ENCODE measurements at places on chromosomes 4 and X.

DNA sequence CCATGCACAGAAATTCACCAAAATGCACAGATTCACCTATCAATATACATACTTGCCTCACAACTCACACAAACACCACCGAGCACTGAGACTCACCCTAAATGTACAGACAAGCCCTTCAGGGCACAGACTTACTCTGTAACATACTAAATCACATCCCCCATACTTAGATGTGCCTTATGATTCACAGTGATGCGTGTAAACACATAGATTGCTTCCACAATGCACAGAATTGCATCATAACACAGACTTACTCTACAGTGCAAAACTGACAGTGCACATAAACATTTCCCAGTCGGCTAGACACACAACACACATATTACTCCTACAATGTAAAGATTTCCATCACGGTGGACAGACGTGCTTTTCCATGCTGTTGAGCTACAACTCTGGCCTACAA, 6.2 kb downstream of the LINC00632 start:
- DNase-seq: no peak

DNA sequence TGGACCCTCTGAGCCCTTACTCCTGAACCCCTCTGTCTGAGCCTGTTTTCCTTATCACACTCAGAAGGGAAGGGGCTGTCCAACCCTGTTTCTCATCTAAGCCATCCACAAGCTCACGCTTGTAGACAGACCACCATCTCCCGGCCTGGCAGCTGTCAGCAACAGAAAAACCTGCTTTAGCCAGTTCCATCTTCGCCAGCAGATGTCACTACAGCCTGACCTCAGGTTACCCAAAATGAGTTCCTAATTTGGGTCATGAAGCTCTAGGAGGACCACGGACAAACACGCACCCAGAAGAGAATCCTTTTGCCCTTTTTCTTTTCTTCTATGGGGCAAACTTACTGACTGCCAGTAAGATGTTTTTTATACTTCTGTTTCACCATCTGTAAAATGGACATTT, 445.4 kb downstream of the BCOR start:
- DNase-seq: no peak

- no peak for DNase-seq
These were observed 47.9 kb downstream of the TEX13B start for GRCh38 chrX:107934262-107934661.

GRCh38 chr4:184506527-184507121, 32.3 kb upstream of the IRF2 start:
- peak; percentile 60 for DNase-seq

DNA sequence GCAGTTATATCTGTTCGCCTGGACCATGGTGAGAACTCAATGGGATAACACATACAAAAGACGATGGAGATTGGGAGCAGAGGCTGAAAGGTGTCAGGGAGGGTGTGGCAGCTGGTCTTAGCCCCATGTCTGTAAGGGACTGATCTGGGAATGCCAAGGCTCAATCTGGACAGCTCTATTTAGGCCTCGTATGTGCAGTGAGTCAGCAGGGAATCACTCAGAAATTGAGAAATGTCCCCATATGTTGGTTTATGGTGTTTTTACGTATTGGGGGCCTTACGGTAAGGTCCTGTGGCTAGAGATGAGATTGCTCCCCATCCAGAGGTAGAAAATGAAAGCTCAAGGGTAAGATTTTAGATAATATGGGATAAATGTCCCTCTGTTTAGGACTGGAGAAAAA, 71.4 kb upstream of the TTC29 start:
- DNase-seq: no peak

- no peak for DNase-seq
These were observed 3.4 kb downstream of the MAML3 start for GRCh38 chr4:140150636-140150885.

All from stimulated activated naive CD8-positive, alpha-beta T cell treated with anti-CD3 and anti-CD28 coated beads, Interleukin-15, amount 100 ng/mL, for 72 hours (primary cell).